ENCODE measurements at places on chromosomes 12 and 14.
A peak's percentile ranks its signal among the peaks of the same experiment; 100 is the strongest.

DNA sequence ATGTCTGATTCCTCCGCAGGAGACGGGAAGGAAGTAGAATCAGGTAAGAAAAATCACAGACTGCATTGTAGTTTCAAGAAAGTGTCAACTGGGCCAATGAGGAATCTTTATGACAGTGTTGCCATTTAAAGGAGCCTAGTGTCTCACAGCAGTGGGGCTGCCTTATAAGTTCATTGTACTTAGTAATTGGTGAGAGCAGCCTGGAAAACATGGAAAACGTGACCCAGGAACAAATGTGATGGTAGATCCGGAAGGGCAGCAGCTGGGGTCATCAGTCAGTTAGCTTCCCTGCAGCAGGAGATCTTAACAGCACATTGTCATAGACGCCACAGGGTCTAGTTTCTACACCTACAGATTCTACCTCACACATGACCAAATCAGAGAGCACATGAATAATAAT, 630.0 kb upstream of the LMO3 start:
- DNase-seq = no peak

DNA sequence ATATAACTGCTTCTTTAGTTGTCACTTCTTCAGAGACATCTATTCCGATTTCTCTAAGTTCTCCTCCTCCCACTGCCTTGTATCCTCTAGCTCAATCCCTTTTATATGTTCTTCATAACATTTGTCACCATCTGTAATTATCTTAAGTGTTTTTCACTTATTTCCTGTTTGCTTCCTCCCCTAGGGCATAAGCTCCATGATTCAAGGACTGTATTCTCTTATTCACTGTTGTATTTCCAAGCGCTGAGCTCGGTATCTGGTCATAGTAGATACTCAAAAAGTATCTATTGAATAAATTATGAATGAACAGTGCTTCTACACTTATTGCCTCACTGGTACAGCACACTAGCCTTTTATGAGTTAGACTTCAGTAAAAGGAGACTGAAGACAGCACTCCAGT, 109.0 kb upstream of the TMPO start:
- no peak for DNase-seq

- no peak for DNase-seq
Measured at GRCh38 chr12:16163901-16164300, 113.6 kb downstream of the SLC15A5 start.

DNA sequence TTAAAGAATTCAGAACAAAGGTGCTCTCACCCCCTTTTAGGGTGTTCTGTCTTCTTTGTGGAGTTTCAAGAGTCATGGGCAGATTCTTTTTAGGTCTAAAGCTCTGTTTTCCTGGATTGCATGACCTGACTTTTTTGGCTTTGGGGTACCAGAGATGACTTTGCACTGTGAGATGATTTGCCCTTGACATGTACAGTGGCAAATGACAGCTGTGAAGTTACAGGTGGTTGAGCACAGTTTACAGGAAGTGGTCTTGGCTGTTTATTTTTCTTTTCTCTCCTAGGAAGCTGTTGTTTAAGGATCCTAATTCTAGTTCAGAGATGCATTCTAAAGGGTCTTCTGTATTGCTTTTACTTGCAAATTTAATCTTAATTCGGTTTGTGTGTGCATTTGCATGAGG, 83.8 kb upstream of the METAP2 start:
- peak; percentile 19 for DNase-seq

DNA sequence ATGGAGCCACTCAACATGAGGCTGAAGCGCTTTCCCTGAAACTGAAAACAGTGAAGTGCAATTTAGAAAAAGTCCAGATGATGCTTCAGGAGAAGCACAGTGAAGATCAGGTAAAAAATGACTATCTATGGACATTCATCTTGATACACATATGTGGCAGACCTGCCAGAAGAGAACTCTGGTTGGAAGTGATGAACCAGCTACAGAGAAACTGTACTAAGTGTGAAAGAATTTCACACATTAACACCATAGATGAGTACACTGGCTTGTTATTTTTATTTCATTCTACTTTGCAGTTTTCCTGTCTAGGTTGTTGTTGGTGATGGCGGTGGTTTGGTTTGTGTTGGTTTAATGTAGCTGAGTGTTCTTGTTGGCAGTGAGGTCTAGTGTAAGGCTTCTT, 174.7 kb downstream of the ESR2 start:
- DNase-seq = no peak

GRCh38 chr14:61872452-61872851, 110.2 kb downstream of the SNAPC1 start:
- DNase-seq = peak; percentile 73

GRCh38 chr12:29211696-29212095, 62.6 kb downstream of the FAR2 start:
- DNase-seq = no peak

- no peak for DNase-seq
Measured at GRCh38 chr14:68926236-68926635, 52.9 kb downstream of the ACTN1 start.

- DNase-seq = no peak
Measured at GRCh38 chr14:89091781-89092180, 267.3 kb downstream of the TTC8 start.

DNA sequence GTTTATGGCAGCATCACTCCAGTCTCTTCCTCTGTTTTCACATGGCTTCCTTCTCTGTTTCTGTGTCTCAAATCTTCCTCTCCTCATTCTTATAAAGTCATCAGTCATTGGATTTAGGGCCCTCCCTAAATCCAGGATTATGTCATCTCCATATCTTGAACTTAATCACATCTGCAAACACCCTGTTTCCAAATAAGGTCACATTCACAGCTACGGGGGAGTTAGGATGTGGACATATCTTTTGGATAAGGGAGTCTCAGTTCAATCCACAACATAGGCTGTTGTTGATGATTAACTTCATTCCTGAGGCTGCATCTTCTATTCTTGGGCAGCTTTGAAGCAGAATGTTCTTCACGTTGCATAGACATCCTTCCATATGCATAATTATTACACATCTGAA, 40.3 kb upstream of the NTF3 start:
- no peak for DNase-seq

- DNase-seq = no peak
Measured at GRCh38 chr14:31536201-31536960, 24.8 kb upstream of the NUBPL start.

DNA sequence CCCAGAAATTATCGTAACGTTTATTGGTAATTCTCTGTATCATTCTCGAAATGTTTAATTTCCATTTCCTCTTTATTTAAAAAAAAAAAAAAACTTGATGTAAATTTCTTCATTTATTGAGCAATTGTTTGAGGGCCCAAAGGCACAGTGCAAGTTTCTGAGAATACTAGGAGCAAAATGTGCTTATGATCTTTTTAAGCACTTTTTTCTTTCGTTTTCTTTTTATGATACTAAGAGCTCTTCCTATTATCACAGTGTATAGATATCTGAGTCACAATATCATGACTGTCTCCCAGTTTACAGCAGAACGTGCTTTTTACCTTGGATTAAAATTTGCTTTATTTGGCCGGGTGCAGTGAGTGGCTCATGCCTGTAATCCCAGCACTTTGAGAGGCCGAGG, 5.6 kb downstream of the ATP2A2 start:
- DNase-seq = no peak

GRCh38 chr14:29755311-29756018, 172.2 kb downstream of the PRKD1 start:
- no peak for DNase-seq

DNA sequence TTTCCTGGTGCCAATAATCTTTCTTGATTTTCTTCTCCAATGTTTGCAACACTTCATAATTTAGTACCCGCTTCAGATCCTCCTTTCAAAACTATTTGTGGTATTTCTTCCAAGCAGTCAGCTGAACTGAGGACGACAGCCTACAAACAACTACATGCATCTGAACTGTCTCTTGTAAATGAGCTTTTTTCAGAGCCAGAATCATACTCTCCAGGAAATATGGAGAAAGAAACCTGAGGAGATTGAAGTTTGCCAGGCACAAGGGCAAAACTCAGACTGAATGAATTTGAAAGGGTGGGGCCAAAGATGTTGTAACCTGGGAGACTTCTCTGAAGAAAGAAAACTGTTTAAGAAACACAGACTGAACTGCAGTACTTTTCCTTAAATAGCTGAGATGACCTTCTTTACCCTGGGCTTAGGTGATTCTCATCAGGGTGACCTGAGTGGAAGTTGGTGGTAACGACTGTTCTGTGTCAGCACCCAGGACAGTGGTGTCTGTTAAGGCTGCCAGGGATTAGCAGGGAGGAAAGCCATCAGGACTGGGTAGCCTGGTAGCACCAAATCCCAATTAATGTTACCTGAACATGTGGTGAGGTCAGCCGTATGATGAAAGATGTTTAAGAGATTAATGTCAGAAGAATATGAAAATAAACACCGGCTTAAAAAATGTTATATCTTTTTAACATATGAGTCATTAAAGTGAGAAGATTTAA, 95.0 kb downstream of the TGFB3 start:
- no peak for DNase-seq

GRCh38 chr12:127779301-127780045, 487.5 kb upstream of the TMEM132C start:
- no peak for DNase-seq

DNA sequence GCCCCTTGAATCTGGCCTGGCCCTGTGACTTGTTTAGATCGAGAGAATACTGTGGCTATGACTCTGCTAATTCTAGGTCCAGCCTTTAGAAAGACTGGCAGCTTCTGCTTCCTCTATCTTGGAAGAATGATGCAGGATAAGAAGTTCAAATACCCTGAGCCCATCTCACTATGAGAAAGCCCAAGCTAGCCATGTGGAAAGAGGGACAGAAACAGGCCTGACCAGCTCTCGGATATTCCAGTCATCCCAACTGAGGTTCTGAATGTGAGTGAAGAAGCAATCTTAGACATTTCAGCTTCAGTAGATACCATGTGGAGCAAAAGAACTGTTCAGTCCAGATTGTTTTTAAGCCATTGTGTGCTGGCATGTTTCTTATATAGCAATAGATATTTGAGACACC, 17.3 kb upstream of the KRR1 start:
- no peak for DNase-seq

GRCh38 chr14:67497216-67497615, 8.7 kb upstream of the TMEM229B start:
- no peak for DNase-seq
